ENCODE measurements at places on chromosomes 4 and X.

DNA sequence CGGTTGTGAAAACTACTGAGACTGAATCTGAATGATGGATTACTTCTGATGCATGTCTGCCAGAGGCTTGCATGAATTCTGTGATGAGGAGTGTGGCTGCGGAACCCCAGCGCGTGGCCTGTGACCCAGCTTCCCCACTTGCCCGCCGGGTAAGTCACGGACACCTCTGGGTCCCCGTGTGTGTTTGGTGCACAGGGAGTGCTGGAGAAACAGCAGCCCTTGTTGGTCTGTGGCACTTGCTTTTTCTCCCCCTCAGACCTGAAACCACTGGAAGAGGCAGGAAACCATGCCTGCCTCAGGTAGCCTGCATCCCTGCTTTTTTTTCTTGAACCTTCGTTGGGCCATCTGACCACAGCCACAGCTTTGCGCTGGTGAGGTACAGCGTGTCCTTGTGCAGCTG, 51.9 kb upstream of the TADA2B start:
- peaks cover 30% of the 10 kb centered on the region for H3K4me1 ChIP-seq
- no peak for DNase-seq
- H3K36me3 ChIP-seq = no peaks in the 10 kb centered on the region
- H3K4me3 ChIP-seq = peak overlapping the region; percentile 50
- no peaks in the 10 kb centered on the region for H3K27me3 ChIP-seq
- H3K27ac ChIP-seq = peak overlapping the region; percentile 82

- DNase-seq = no peak
- no peak overlapping the region for H3K27ac ChIP-seq
- peaks cover 17% of the 10 kb centered on the region for H3K27me3 ChIP-seq
- no peaks in the 10 kb centered on the region for H3K36me3 ChIP-seq
- H3K4me1 ChIP-seq = no peaks in the 10 kb centered on the region
These were observed 919 bp downstream of the SOWAHD start for GRCh38 chrX:119759248-119759766.

DNA sequence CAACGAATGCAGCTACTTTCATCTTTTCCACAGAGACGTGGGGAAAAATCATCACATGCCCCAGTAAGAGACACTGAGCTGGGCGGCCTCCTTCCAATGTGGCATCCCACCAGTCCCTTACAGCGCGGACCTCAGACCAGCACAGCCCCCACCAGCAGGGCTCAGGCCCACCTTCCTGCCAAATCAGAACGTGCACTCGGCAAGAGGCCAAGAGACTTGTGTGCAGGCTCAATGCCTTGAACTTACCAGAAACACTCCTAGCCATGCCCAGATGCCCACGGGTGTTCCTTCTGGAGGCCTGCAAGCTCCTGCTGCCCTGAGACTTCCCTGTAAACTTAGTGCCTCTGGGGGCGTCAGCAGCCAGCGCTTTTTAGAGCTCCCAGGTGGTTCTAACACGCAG, 31.2 kb downstream of the WDR1 start:
- H3K4me3 ChIP-seq = no peak overlapping the region
- peaks cover 7% of the 10 kb centered on the region for H3K4me1 ChIP-seq
- no peak for DNase-seq
- no peaks in the 10 kb centered on the region for H3K27me3 ChIP-seq

DNA sequence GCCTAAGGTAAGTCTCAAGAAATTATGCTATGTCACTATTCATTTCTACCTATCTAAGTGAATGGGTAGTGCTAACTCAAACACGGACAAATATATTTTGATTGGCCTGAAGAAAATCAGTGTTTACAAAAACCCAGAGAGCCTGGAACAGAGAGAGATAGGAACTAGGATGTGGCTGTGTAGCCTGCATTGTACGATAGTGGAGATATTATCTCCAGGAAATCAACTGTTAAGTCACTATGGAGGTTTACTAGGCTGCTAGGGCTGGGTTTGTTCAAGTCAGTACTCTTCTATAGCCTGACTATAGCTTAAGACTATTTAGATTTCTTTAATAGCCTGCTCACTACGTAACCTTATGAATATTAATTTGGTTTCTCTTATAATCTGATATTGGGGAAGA, 127.9 kb downstream of the TACR3 start:
- H3K27ac ChIP-seq = no peak overlapping the region
- no peak for DNase-seq

All from breast epithelium (tissue), 4 donors.